ENCODE measurements at places on chromosomes 12 and 14.

- DNase-seq: no peak
These were observed 482 bp downstream of the WDHD1 start for GRCh38 chr14:55026441-55026792.

DNA sequence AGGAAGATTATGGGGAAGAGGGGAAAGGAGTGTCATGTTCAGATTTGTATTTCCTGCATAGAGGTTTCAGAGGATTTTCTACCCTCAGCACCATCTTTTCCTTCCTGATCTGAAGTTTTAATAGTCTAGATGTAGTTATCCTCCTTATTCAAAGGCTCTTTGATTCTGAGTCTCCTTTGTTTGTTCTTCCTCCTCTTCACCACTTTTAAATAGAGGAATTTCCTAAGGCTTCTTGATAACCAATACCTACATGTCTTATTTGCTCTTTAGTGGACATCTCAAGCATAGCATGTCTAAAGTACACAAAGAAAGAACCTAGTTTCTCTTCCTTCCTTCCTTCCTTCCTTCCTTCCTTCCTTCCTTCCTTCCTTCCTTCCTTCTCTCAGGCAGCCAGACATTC, 8.3 kb downstream of the MGAT4C start:
- no peak for DNase-seq

GRCh38 chr12:31650918-31651317, 8.6 kb upstream of the ETFBKMT start:
- no peak for DNase-seq

GRCh38 chr12:113154351-113154973, 4.9 kb downstream of the CFAP73 start:
- no peak for DNase-seq

- no peak for DNase-seq
These were observed 27.4 kb downstream of the DTX1 start for GRCh38 chr12:113083863-113084435.

GRCh38 chr14:90720832-90721231, 95.4 kb downstream of the TTC7B start:
- no peak for DNase-seq

DNA sequence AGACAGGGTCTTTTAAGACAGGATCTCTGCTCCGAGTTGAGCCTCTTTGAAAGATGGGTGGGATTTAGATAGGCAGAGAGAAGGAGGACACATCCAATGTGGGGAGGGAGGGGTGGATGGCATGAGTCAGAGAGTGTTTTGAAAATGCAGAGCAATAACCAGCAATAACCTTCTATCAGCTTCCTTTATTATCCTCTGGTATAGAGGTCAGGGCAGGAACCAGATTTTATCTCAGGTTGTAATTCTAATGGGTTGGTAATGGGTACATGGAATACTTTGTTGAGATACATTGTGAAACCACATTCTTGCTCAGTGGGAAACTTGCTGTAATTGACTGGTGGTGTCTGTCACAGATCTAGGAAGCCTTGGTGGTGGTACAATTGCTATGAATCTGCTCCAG, 37.6 kb upstream of the CCDC63 start:
- DNase-seq: no peak

DNA sequence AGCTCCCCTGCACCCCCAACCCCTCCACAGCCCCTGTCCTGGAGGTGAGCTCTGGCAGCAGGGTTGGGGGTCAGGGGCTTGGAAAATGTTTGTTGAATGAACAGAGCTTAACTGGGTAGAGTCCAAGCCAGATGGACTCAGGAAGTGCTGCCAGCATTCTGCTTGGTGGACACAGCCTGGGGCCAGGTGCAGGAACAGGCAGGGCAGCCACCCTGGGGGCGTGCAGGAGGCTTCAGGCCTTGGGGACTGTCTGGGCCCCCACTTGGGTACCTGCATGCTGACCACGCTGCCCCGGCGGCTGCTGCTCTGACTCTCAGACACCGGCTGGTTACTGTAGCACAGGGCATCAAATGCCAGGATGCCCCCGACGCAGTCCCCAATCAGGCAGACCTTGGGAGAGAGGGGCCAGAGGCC, 15.7 kb downstream of the ARL6IP4 start:
- no peak for DNase-seq

GRCh38 chr12:129788506-129789084, 115.2 kb downstream of the TMEM132D start:
- no peak for DNase-seq

DNA sequence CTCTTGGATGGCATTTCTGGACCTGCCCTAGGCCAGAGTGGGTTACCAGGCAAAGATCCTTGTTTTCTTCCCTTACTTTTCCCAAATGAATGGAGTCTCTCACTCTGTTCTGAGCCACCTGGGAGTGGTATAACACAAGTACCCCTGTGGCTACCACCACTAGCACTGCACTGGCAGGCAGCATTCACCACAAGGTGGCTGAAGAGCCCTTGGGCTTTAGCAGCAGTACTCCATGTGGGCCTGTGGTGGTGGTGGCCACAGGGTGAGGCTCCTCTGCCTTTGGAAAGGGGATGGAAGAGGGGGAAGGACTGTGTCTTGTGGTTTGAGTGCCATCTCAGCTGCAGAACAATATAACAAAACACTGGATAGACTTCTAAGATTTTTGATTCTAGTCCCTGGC, 38.1 kb upstream of the LMNTD1 start:
- DNase-seq: no peak

DNA sequence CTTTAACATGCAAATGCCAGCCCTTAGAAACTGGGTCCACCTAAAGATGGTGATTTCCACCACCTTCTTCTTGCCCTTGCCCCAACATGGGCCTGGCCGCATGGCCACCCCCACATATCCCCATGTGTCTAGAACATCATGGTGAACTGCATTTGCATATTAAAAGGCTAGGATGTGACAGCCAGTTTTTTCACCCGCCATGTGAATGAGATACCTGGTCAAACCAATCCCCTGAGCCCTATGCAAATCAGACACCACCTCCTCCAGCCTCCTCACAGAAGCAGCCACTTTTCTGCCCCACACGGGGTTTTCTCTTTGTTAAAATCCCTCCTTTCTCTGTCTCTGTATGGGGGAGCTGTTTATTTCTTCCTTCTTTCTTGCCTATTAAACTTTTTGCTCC, 1322.5 kb downstream of the FSCB start:
- DNase-seq: no peak

GRCh38 chr12:113158439-113159203, 9.1 kb downstream of the CFAP73 start:
- no peak for DNase-seq

DNA sequence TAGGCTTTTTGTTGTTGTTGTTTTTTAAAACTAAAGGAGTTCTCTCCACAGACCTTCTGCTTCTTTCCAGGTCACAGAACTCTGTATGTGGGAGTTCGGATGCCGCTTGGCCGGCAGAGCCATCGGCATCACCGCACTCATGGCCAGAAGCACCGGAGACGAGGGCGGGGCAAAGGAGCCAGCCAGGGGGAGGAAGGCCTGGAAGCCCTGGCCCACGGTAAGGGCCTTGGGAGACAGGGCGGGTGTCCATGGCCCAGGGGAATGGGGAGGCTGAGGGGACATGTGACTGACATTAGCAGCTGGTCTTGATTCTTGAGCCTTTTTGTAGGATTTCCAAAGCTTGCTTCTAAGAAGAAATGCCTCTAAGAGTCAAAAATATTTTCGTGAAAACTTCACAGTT, 26.2 kb downstream of the SLC4A8 start:
- DNase-seq: no peak

DNA sequence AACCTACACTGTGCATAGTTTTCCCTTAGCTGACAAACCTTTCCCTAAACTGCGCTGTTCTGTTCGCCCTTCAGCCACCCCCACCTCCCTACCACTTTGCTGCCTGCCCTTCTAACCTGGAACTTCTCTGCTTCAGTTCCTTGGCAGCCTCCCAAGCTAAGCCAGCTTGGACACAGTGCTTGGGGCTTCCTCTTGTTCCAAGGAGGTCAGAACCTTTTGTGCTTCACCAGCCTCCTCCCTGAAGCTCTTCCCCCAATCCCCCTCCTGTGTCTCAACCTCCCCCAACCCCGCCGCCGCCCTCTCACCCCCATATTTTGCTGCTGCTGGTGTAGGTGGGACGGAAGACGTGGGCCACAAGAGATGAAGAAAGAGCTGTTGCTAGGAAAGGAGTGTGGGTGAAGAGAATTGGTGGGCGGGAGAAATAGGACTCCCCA, 8.1 kb upstream of the RIC8B start:
- DNase-seq: no peak

- peak; percentile 47 for DNase-seq
These were observed 11.9 kb downstream of the TMEM52B start for GRCh38 chr12:10190558-10191388.

- peak; percentile 56 for DNase-seq
These were observed at the start of gene RBMS2 for GRCh38 chr12:56521590-56522371. Gene RBMS2 (plus strand): TSS chr12:56521820. CDS start chr12:56522024, 204 bp downstream.

DNA sequence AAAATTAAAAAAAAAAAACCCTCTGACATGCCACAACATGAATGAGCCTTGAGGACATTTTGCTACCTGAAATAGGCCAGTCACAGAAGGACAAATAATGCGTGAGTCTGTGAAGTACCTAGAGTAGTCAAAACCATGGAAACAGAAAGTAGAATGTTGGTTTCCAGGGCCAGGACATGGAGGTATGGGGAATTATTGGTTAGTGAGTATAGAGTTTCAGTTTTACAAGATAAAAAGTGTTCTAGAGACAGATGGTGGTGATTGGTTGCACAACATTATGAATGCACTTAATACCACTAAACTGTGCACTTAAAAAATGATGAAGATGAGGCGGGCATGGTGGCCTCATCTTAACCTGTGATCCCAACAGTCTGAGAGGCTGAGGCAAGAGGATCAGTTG, 47.6 kb upstream of the ZFP36L1 start:
- no peak for DNase-seq

DNA sequence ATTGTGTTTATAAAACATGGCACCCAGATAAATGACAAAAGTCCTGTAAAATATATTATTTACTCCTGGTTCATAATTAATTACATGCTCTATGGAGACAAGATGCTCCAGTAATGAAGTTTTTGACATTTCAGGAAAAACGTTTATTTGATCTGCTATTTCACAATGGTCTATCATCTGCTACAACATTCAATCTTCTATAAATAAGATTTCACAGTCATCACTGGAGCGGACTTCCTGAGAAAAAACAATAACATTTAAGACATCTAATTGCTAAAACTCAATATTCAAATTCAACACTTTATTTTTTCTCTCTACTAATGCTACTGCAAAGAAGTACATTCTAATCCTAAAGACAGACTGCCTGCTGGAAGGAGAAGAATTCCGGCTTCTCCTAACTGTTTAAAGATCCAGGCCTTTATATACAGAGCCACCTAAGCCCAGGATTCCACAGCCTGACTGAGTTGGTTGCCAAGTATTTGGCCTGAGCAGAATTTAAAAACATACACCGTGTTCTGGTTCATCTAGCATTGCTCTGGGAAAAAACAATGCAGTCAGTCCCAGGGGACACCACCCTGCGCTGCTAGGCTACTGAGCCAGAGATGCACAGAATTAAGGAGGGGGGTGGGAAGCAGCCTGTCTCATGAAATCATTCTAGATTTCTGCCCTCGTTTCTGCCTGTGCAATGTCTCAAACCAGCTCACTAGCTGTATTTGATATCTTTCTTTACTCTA, 58.0 kb downstream of the TMTC1 start:
- DNase-seq: no peak

GRCh38 chr12:45872446-45872845, 117.9 kb downstream of the SCAF11 start:
- DNase-seq: no peak

- DNase-seq: no peak
These were observed 1186.0 kb upstream of the SEL1L start for GRCh38 chr14:82719617-82720016.

DNA sequence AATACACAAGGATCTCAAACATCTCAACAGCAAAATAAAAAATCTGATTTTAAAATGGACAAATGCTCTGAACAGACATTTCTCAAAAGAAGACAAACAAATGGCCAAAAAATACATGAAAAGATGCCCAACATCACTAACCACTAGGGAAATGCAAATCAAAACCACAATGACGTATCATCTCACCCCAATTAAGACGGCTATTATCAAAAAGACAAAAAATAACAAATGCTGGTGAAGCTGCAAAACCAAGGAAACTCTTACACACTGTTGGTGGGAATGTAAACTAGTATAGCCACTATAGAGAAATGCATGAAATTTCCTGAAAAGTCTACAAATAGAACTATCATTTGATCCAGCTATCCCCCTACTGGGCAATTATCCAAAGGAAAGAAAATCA, 145.0 kb downstream of the BTG1 start:
- DNase-seq: peak; percentile 25

GRCh38 chr12:131671871-131672270, 39.0 kb upstream of the SFSWAP start:
- no peak for DNase-seq

DNA sequence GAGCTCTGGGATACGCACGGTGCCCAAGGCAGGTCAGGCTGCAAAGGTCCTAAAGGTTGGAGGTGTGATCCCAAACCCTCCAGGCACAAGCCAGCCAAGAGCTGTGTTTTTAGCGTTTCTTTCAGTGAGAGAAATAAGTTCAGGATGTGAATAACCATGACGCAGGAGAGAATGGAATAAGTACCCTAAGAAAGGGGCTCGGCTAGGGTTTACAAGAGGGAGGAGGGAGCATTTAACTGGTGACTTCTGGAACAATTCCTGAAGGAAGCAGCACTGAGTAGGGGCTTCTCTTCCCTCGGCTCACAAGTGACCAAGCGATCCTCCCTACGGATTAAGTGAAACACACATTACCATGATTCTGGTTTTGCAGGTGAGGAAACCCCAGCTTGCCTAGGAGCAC, 29.4 kb downstream of the SSH1 start:
- DNase-seq: no peak

- no peak for DNase-seq
These were observed 36.1 kb downstream of the SSPN start for GRCh38 chr12:26231470-26231869.

DNA sequence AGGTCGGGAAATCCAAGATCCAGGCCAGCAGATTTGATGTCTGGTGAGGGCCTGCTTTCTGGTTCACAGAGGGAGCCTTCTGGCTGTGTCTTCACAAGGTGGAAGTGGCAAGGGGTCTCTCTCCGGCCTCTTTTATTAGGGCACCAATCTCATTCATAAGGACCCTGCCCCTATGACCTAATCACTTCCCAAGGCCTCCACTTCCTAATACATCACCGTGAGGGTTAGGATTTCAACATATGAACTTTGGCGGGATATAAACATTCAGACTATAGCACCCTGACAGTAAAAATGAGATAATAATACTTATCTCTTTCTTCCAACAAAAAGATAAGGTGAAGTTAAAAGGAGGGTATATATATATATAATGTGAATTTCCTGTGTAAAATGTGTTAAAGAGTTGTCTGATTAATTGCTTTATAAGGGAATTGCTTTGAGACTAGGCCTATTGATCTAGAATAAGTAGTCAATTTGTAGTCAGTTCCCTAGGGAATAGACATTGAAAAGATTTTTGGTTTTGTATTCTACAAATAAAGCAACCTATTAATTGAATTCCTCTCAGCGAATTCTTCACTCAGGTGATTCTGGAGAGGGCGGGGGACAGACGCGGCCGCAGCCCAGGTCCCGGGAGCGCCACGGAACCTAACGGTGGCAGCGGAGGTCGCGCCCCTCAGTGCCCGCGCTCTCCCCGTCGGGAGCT, 516 bp upstream of the LGALS3 start:
- no peak for DNase-seq
